ENCODE measurements at places on chromosomes 1 and 21.

- no peak for DNase-seq
Measured at GRCh38 chr1:34053660-34054059, 111.4 kb downstream of the CSMD2 start.

GRCh38 chr1:63922848-63923247 lies 149.0 kb downstream of the ROR1 start:
- no peak for DNase-seq

DNA sequence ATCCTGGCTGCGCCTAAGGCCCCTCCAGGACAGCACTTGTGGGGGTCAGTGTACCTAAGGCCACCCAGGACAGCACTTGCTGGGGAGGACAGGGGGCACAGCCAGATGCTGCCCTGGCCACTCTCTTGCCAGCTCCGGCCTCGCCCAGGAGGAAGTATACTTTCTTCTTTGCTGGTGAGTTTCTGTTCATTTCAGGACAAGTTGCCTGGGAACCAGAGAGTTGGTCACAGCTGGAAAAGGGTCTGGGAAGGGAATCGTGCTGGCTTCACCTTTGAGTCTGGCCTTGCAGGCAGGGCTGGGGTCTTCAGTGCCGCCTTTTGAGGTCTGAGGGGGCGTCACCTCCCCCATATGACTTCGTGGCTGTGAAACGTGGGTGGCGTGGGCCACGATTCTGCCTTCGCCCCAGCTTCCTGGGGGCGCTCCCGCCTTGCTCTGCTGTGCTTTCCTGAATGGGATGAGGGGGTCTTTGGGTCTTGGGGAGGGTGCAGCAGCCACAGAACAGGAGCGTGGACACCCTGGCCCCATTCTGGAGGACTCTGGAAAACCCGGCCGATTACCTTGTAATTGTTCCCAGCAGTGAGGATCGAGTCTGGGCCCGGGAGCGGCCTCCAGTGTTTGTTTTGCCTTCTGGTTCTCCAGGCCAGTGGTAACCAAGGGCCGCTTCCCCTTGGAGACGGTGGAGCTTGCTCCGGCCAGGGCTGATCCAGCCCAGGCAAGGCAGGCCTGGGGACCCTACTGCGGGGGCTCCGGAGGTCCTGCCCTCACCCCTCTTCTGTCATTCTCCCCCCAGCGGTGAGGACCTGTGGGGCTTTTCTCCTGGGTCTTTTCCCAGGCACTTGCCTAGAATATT lies 45.9 kb downstream of the SPSB1 start:
- DNase-seq, result no peak

- DNase-seq, result peak; percentile 88
Measured at GRCh38 chr1:155277902-155278688, 832 bp downstream of the HCN3 start.

- DNase-seq, result peak; percentile 56
Measured at GRCh38 chr1:110594456-110595352, 11.5 kb downstream of the KCNA2 start.

- no peak for DNase-seq
Measured at GRCh38 chr1:187013582-187014200, 184.9 kb downstream of the PLA2G4A start.

DNA sequence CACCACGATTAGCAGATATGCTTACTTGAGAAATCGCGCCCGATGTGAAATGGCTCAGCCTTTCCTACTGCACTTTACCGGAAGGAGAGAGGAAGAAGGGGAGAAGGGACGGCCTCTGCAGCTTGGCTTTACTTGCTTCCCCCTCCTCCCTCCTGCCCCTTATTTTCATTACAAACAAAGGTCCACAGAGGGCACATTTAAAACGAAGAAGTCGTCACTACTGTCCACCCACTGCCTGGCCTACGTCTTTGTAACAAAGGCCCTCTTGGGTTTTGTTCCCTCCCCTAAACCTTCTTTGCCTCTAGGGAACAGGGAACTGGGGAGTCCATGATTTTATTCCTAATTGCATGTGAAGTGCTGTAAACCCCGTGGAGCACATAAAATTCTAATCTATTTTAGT lies 308.5 kb downstream of the LMX1A start:
- no peak for DNase-seq

GRCh38 chr1:244730153-244730933 lies 77.4 kb downstream of the DESI2 start:
- peak; percentile 39 for DNase-seq

DNA sequence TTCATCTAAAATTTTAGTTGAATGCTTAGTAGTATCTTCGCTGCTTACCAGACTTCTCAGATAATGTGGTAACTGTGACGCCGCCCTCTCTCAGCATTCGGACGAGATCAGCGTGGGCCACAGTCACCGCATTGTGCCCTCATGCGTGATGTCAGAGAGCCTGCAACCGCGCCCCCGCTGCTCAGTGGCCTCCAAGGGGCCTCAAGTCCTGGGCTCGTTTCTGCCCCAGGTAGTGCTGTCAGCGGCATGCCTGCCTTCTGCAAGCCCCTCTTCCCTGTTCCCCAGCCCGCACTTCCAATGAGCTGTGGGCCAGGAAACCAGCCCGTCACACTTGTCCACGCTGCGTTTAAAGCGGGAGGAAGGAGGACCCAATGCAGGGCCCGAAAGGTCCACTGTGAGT lies 61.6 kb upstream of the TRAPPC10 start:
- no peak for DNase-seq

- no peak for DNase-seq
Measured at GRCh38 chr21:24259241-24259640, 1348.0 kb downstream of the MRPL39 start.

GRCh38 chr1:161726473-161727255 lies 5.3 kb downstream of the FCRLB start:
- peak; percentile 56 for DNase-seq

DNA sequence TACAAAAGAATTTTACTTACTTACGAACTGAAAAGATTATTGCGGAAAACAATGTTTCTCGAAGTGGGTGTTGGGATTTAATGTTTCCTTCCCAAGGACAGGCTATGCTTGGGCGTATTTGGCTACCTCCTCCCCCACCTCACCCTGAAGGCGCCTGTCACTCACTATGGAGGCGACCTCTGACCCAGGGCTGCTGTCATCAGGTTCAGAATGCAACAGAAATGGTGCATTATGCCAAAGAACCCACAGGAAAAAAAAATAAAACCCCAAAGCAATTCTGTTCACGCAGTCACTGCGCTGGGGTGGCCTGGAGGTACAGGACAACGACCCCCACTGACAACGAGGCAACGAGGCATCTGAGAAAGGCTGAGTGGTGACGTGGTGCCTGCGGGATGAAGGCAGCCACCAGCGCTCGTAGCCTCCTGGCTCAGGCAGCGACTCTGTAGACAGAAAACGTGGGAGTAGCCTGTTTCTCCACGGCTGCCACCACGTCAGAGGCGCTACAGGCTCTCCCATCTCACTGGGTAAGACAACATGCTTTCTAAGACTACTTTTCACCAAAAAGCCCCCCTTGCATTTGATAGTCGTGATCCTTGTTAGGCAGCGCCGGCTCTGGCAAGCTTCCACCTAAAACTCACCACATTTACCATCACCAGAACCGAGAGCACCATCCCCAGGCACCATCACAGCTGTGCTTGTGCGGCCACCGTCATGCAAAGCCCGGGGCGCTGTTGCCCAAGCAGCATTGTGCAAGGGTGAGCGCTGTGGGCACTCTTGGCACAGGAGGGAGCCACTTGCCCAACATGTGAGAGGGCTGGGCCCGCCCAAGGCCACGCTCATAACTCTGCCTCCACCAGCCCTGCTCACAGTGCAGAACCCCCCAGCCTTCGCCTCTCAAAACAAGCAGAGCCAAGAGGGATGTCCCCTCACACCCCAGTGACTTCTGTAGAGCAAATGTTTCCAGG lies 14.3 kb downstream of the NADK start:
- DNase-seq, result no peak

DNA sequence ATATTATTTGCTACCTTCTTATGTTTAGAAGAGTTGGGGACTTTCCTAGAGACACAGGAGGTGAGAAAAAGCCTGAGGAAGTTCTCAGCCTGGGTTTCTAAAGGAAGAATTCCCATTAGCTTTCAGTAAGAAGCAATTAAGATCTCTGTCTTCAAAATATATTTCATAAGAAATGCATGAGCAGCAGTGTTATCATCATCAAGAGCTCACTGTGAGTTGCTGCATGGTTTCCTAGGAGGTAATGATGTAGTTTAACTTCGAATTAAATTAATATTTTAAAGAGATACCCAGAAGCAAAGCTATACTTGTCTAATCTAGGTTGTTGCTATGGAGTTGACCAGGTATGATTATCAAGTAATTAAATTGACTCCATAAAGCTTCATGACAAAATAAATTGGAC lies 5.7 kb upstream of the POGZ start:
- DNase-seq, result no peak

- no peak for DNase-seq
Measured at GRCh38 chr1:53521924-53522552, 62.8 kb downstream of the DMRTB1 start.

GRCh38 chr1:154955718-154956543 lies at the start of gene PBXIP1:
Gene PBXIP1, minus strand, starts transcription at chr1:154956099. Its CDS starts 2,378 bp downstream, at chr1:154953721.
- peak; percentile 82 for DNase-seq

GRCh38 chr1:178664278-178664677 lies 60.8 kb upstream of the RALGPS2 start:
- DNase-seq, result no peak

- DNase-seq, result no peak
Measured at GRCh38 chr1:19096036-19096833, 113.8 kb downstream of the UBR4 start.

DNA sequence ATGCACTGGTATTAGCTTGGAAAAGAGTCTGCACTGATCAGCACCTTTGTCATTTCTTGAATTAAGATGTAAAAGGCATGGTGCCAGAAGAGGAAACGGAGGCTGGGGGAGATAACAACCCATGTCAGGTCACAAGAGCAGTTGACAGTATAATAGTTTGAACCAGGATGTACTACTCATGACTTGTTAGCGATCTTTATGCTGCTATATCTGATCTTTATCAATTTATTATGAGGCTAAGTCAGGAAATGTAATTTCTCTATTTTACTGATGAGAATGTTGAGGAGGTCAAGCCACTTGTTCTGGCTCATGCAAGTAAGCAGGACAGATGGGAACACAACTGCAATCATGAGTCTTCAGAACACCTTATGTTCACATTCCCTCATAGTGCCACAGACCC lies 41.4 kb downstream of the RGS5 start:
- no peak for DNase-seq

DNA sequence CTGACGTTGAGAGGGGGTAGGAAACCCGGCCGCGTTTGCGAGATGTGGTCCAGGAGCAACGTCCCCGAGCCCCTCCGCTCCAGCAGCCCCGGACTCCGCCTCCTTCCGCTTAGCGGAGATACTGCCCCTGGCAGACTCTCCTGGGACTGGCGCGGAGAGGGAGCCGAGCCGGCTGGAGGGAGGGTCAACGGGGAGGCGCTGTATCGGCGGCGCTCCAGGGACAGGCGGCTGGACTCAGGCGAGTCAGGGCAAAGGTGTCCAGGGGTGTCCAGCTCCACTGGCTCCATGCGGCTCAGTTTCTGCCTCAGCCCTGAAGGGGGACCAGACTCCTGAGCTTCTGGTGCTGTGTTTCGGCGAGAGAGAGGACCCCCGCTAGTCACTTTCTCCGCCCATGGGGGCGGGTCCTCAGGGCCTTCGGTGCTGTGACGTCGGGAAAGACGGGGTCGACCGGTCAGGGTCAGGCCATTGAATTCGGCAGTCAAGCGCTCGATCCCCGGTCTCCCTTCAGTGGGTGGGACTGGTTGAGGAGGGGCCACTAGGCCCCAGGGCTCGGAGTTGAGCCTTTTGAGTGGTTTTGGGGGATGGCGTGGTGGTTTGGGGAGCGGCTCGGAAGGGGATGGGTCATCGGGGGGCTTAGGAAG lies 2.8 kb upstream of the LIX1L start:
- peak; percentile 60 for DNase-seq

DNA sequence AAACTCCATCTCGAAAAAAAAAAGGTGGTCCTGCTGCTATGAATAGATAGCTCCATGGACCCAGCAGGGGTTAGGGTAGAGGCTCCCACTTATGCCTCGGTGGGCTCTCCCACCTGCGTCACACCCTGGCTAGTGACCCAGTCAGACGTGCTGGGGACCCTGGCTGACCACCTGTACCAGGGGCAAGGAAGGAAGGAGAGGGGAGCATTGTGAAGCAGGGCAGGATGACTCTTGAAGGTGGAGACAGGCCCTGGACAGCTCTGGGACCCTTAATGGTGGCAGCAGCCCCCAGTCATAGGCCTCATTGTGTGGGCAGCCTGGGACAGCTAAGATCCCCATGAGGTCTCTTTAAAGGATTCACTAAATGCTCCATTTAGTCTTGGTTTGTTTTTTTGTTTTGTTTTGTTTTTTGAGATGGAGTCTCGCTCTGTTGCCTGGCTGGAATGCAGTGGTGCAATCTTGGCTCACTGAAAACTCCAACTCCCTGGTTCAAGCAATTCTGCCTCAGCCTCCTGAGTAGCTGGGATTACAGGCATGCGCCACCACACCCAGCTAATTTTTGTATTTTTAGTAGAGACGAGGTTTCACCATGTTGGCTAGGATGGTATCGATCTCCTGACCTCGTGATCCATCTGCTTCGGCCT lies 10.4 kb upstream of the SNAPIN start:
- DNase-seq, result no peak

- no peak for DNase-seq
Measured at GRCh38 chr1:14215151-14215550, 383.3 kb upstream of the KAZN start.

DNA sequence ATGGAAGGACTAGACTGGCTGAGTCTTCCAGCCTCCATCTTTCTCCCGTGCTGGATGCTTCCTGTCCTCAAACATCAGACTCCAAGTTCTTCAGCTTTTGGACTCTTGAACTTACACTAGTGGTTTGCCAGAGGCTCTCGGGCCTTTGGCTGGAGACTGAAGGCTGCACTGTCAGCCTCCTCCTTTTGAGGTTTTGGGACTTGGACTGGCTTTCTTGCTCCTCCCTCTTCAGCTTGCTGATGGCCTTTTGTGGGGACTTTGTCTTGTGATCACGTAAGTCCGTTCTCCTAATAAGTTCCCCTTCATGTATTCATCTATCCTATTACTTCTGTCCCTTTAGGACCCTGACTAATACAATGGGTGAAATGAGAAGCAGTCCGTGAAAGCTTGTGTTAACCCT lies 196.4 kb downstream of the KAZN start:
- no peak for DNase-seq

DNA sequence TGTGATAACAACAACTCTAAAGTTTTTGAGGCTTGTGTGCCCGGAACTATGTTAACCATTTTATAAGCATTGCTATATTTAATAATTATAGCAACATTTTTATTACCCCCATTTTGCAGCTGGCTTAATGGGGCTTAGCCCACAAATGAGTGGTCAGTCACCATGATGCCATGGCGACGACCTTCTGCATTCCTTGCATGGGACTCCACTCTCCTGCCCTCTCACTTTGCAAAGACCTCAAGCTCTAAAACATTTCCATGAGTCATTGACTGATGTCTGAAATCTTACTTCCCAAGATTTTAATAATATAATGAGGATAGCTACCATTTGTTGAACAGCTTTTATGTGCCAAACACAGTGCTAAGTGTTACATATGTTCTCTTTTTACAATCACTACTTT lies 15.4 kb downstream of the NGF start:
- DNase-seq, result no peak

- no peak for DNase-seq
Measured at GRCh38 chr1:50955116-50955515, 5.0 kb downstream of the FAF1 start.

DNA sequence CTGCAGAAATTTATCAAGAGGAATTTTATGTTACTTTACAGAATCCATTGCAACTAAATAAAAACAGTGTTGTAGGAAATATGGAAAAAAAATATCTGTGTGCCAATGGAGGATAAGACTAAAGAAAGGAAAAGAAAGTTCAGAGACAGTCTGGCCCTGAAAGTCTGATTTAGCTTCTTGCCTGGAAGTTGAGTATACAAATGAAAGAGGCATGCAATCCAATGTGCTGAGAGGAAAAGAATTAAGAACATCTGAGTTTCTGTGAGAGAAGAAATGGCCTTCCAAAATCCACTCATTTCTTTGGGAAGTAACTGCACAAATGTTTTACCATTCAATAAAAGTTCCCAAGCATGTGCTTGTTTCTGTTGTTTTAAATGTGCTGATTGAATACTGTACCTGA lies 65.1 kb downstream of the LHX9 start:
- no peak for DNase-seq
